ENCODE measurements at places on chromosomes 6 and 20.

GRCh38 chr6:68741501-68742386, 106.7 kb downstream of the ADGRB3 start:
- DNase-seq: no peak

DNA sequence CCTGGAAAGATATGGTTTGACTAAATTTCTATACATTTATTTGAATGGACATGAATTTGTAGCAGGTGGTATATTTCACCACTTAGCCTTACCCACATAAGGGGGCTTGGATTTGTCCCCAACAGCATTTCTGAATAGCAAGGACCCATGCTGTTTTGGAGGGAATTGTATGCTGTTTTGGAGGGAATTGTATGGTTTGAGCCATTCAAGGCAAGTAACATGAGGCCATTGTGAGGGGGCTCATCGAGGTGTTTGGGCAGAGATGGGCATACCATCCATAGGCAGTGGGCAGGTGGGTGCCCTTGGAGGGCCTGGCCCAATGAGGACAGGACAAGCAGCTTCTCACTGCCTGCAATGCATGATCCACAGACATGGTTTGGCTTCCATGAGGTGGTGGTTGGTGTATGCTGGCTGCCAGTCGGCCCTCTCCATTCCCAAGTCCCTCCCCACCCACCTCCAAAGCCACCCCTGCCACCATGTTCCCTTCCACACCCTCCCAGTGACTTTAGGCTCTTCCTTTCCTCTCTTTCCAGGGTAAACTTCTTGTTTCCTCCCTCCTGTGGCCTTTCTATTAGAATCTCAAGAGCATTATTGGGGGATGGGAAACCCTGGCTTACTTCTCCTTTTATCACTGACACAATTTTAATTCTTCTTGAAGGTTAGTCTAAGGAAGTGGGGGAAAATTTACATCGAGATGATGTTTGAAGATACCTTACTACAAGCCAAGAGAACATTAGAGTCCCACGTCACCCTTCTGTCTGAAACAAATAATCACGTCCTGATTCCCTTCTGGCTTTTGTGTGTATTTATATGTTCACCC, 13.2 kb upstream of the PXDC1 start:
- no peak for DNase-seq

GRCh38 chr6:150363733-150364132, 5.1 kb upstream of the IYD start:
- DNase-seq: no peak

GRCh38 chr20:44031781-44032582, 117.3 kb downstream of the TOX2 start:
- no peak for DNase-seq

DNA sequence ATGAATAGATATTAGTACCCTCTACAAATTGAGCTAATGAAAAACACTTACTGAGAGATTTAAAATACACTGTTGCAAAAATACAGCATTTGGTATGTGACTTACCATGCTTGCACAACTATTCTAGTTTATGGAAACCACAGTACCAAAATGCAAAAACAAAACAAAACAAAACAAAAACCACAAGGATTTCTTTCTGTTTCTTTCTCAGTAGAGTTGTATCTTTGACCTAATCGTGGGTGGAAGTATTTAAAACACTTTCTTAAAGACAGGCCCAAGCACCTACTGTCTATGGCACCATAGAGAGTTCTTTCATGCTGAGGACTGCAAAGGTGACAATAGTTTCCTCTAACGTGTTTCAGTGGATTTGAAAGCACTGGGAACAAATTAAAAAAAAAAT, 95.3 kb upstream of the C6orf118 start:
- DNase-seq: no peak

DNA sequence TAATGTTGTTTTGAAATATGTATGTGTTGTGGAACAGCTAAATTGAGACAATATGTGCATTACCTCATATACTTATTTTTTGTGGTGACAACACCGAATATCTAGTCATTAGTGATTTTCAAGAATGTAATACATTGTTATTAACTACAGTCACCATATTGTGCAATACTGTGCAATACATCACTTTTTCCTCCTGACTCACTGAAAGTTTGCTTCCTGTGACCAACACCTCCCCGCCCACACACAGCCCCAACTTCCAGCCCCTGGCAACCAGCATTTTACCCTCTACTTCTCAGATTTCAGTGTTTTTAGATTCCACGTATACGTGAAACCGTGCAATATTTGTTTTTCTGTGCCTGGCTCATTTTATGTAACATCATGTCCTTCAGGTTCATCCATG, 627.9 kb downstream of the PRKN start:
- no peak for DNase-seq

GRCh38 chr20:5215672-5216304, 89.0 kb downstream of the CDS2 start:
- DNase-seq: no peak

GRCh38 chr6:8110117-8110721, 7.9 kb upstream of the EEF1E1 start:
- no peak for DNase-seq

DNA sequence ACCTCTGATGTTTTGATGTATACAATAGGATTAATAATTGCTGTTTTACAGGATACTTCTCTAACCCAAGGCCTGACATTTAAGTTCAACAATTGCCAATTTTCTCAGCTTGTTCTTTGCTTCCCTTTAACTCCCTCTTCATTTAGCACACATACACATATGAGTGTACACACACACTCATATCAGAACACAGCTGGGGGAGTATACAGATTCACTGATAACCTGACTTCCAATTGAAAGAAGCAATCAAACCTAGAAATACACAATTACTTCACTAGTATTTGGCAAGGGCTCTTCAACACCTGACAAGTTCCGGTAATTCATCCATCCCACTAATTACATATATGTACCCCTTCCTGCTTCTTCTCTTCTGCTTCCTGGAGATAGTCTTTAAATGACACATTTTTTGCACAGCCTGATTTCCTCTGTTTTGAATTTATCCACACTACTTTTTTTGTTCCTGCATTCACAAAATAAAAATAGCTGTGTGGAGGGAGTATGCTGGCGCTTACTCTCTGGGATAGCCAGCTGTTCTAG, 11.2 kb downstream of the UST start:
- no peak for DNase-seq

DNA sequence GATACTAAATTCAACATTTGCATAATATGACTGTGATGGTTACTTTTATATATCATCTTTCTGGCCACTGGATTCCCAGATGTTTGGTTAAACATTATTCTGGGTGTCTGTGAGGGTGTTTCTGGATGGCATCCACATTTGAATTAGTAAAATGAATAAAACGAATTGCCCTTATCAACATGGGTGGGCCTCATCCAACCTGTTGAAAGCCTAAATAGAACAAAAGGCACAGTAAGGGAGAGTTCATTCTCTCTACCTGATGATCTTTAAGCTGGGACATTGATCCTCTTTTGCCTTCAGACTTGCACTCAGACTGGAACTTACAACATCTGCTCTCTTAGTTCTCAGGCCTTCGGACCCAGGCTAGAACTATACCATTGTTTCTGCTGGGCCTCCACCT, 57.6 kb downstream of the CD24 start:
- no peak for DNase-seq

DNA sequence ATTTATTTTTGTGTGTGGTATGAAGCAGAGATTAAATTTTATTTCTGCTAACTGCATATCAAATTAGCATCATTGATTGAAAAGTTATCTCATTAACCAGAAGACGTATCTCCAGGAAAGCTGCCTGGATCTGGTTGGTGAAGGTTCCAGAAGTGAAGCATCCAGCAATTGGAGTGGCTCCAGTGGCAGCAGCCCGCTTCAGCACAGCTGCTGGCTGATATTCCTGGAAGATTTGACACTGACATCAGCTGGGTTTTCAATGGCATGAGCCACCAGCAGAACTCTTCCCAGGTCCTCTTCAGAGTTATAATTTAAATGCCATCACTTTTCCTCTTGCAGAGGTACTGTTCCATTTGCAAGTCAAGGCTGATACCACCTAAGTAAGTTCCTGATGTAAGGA, 363.5 kb downstream of the BCKDHB start:
- DNase-seq: no peak

GRCh38 chr6:36751091-36751490, 53.5 kb downstream of the RAB44 start:
- no peak for DNase-seq

DNA sequence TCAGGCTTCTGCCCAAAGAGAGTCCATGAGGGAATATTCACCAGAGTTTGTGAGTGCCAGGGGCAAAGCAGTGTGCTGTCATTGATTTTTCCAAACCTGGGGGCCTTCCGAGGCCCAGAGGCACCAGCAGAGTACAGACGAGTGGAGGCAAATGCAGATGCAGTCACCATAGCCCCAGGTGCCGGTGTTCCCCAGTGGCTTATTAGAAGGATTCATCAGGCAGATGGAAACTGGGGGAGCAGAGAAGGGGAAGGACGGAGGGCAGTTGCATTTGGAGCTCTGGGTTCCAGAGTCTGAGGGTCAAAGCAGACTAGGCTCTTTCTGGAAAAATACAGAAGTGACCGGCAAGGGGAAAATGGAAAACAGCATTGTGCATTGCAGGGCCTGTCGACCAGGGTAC, 184.2 kb downstream of the ANKRD60 start:
- DNase-seq: no peak

GRCh38 chr6:49328051-49328744, 134.9 kb downstream of the MMUT start:
- no peak for DNase-seq

GRCh38 chr6:144944106-144944505, 659.0 kb downstream of the UTRN start:
- DNase-seq: no peak

GRCh38 chr20:32089637-32090362, 19.7 kb upstream of the TM9SF4 start:
- no peak for DNase-seq

- no peak for DNase-seq
Observed at GRCh38 chr6:147009358-147009757, 194.9 kb upstream of the STXBP5 start.

- DNase-seq: no peak
Observed at GRCh38 chr6:13141387-13141786, 186.9 kb downstream of the TBC1D7 start.

GRCh38 chr6:38492031-38492430, 147.7 kb downstream of the BTBD9 start:
- DNase-seq: no peak

GRCh38 chr6:119241111-119241465, 108.5 kb downstream of the MAN1A1 start:
- no peak for DNase-seq

- DNase-seq: no peak
Observed at GRCh38 chr20:48601798-48602197, 226.0 kb downstream of the PREX1 start.
